ENCODE measurements at places on chromosomes 13 and 19. TPM values are rescaled to one million over a fixed set of nuclear protein-coding genes. Genes with fewer than 3 reads are reported as not detected.

- no peak for DNase-seq
These were observed 36.9 kb upstream of the GRTP1 start for GRCh38 chr13:113400621-113401451.

DNA sequence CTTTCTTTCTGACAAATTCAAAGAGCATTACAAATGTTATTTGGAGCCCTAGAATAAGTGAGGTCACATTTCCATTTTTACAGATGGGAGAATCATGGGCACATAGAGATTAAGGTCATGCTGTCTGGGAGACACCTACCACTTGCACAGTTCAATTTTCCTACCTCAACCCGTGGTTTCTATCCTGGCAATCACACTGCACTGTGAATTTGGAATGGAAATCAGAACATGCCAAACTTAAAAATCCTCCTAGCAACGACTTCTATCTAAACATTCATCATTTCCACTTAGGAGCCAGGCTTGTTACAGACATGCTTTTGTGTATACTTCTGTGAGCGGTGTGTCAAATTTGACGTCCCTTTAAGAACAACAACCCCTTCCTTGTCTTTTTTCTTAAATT is 251.5 kb downstream of the DNAJC15 start:
- no peak for DNase-seq

DNA sequence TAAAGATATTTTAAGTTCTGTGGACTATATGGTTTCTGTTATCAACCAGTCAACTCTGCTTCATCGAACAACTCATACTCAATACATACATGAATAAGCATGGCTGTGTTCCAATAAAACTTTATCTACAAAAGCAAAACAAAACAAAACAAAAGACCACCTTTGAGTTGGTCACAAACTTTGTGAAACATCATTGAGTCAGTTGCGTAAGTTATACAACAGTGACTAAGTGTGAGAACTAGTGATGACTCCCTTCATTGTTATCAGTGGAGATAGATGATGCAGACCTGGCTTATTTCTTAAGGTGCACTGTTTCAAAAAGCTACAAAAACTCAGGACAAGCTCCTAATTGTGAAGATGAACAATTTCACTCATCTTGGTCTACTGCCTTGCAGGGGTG is 14.5 kb upstream of the KLK4 start:
- no peak for DNase-seq

DNA sequence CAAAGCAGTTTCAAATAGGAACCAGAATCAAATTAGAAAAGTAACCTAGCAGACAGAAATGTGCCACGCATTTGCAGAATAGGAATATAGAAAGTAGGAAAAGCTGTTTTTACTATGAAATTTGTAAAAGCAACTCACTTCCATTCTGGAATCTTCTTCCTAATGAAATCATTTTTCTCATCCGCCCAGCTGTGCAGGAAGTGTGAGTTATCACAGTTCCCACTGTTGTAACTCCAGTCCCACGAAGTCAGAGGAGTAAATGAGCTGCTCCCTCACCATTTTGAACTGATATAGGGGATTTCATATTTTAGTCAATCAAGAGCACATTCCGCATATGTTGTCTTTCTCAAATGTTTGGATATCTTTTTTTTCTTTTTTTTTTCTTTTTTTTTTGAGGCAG is 230.8 kb downstream of the TBC1D4 start:
- no peak for DNase-seq

The VN1R2 gene
- not detected for polyA plus RNA-seq

The MBD3L2 gene
- not detected for polyA plus RNA-seq

The LINGO3 gene
- 0.09 TPM for polyA plus RNA-seq

Measured in muscle of back (tissue), 13 donors.